SK-N-SH (cell line): ENCODE measurements at places on chromosomes 3 and 15. TPM values are rescaled to one million over a fixed set of nuclear protein-coding genes. Genes with fewer than 3 reads are reported as not detected.

- H3K4me3 ChIP-seq: no peak overlapping the region
- no peaks in the 10 kb centered on the region; the same call in 1 of the 2 replicates for H3K4me1 ChIP-seq
- no peaks in the 10 kb centered on the region for H3K27me3 ChIP-seq
Measured at GRCh38 chr3:56115199-56115598, 353.1 kb downstream of the ERC2 start.

SLITRK3 gene
- polyA plus RNA-seq: not detected in 2 replicates

DNA sequence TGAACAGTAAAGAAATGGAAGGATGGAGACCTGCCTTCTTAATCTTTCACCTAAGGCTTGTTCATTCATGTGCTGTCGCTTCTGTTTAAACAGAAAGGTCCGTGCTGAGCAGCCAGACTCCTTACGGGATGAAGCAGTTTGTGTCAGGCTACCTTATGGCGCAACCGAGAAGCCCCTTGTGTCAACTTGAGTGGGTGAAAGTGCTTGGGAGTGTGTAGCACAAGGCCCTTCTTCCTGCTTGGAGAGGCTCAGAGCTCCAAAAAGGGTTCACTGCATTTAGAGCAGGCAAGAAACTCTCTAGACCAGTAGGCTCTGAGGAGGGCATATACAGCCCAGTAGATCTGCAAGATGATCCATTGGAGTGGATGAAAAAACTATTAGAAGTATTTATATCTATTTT, 16.0 kb downstream of the CAPN3 start:
- H3K4me1 ChIP-seq: no peaks in the 10 kb centered on the region
- no peaks in the 10 kb centered on the region for H3K27me3 ChIP-seq
- H3K4me3 ChIP-seq: no peak overlapping the region
- DNase-seq: no peak
- H3K36me3 ChIP-seq: no peaks in the 10 kb centered on the region
- H3K27ac ChIP-seq: no peak overlapping the region

MEIS2 gene
- 120 and 146 TPM in 2 replicates for polyA plus RNA-seq

DNA sequence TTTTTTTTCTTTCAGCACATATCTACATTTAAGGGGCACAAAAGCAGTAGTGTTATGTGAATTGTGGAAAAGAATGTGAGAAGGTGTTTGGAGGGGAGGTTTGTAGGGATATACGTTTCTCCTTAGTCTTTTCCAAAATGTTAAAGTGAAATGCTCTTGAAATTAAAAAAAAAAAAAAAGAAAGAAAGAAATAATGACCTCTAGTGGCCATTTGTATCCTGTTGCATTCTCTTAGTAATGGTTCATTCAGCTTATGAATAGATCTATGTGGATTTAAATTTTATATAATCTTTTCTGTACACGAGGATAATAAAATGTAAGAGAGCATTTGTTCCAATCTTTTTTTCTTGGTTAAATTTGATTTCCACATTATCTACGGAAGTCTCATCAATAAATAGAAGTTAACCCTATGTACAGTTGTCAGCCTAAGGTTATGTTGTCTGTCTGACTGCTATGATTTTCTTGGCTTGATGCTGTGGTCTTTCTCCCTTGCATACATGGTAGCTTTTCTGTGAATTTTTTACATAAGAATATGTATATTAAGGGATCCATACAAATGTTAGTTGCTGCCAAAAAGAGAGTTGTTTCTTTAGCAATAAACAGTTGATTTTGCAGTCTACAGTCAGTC, 1.7 kb downstream of the P2RY13 start:
- peaks cover 6% of the 10 kb centered on the region; the same call in 1 of the 2 replicates for H3K27me3 ChIP-seq
- no peaks in the 10 kb centered on the region for H3K4me1 ChIP-seq
- no peaks in the 10 kb centered on the region for H3K36me3 ChIP-seq
- peak overlapping the region; percentile 21; the same call in 1 of the 2 replicates for H3K4me3 ChIP-seq
